ENCODE measurements at places on chromosomes 1 and 21.
A peak's percentile ranks its signal among the peaks of the same experiment; 100 is the strongest.

GRCh38 chr1:156281281-156281680 is 1.3 kb downstream of the SMG5 start:
- peak; percentile 61 for DNase-seq

DNA sequence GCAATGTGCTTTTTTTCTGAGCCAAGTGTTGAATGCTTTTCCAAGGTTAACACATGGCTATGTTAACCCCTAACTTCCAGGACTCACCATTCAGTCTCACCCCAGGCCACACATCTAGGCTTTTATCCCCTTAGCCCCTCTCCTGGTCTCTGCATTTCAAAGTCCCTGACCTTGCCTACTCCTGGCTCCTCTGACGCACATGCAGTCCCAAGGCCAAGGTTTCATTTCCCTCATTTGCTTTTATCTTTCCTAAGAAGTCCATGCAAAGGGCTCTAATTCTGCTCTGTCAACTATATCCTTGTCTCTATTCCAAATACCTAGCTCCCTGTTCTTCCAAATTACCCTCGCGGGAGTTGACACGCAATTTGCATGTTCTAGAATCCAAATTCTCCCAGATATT is 25.4 kb downstream of the SLC30A10 start:
- DNase-seq, result no peak

DNA sequence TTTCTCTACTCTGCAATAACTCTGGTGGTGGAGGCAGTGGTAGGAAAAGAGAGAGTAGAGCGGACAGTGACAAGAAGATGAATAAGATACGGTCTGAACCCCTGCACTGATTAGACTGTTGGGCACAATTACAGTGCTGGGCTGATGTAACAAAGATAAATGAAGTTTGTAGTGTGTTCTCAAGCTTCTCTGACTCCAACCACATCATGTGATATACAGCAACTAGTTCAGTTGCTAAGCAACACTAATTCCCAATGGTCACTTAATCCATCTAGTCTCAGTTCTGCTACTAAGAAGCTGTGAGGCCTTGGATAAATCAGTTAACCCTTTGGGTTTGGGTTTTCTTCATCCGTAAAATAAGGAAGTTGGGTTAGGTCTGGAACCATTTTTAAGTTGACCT is 17.3 kb downstream of the DDR2 start:
- DNase-seq, result no peak

- DNase-seq, result peak; percentile 48
Measured at GRCh38 chr1:166164995-166165660, 1.7 kb downstream of the FAM78B start.

DNA sequence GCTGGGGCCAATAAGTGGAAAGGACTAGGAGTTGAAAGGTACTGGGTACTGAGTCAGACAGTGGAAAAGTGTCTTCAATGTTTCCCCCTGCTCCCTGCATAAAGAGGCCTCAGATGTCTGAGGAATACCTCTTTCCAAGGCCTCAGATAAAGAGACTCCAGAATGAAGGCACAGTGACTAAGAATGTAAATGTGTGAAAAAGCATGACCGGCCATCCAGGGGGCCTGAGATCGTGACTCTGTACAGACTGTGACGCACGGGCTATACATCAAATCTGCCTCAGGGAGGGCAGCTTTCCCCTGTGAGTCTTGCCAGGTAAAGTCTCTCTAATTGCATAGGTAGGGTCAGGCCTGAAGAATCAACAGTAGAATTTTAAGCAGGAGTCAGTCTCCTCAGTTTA is 1690.5 kb downstream of the KCNT2 start:
- DNase-seq, result no peak

- no peak for DNase-seq
Measured at GRCh38 chr1:37755951-37756560, 8.9 kb downstream of the EPHA10 start.

DNA sequence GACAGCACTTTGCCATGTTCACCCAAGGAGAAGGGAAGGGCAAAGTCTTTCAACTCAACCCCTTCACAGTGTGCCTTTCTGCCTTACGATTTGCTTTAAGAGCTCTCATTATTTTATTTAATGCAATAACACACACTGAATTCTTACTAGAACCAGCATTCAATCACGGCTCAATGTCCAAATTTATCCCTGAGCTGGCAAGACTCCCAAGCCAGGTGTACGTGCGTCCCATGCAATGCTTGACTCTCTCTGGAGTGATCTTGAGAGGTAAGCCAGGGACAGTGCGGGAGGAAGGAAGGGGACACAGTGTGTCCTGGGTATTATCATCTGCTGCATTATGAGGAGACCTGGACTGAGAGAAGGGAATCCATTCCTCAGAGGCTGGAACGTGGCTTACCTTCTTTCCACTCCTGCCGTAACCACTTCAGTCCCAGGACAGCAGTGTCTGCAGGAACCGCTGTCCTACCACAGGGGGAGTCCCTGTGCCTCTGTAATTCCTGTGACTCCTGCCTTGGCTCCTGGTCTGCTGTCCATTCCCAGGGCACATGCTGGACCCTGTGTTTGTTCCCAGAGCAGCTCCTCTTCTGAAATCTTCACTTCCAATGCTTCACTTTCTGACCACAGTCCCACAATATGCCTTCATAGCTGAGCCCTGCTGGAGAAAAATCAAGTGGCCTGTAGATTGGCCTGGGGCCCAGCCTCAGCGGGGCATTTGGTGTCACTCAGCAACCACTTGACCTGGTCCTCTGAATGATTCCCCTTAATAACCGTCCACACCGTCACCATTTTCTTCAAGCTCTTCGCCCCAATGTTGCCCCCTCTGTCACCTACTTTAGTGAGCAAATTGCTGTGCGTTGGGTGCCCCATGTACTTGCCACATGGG is 28.6 kb upstream of the STUM start:
- no peak for DNase-seq

- DNase-seq, result peak; percentile 3
Measured at GRCh38 chr1:233647073-233647472, 33.2 kb downstream of the KCNK1 start.

DNA sequence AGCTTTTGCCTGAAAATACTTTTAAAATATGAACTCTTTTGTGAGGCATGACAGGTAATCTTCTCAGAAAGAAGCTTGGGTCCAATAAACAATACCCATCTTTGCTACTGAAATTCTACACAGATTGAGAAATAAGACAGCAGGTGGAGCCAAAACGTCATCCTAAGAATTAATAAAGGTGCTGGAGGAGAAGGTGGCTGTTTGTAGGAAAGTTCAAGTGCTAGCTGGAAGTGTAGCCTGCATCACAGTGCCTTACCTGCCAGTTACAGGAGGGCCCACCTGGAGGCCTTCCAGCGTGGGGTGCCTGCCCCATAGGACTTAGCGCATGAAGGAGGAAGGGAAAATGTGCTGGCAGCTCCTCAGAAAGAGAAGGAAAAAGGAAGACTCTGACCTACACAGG is 93.7 kb downstream of the TTC3 start:
- DNase-seq, result no peak

DNA sequence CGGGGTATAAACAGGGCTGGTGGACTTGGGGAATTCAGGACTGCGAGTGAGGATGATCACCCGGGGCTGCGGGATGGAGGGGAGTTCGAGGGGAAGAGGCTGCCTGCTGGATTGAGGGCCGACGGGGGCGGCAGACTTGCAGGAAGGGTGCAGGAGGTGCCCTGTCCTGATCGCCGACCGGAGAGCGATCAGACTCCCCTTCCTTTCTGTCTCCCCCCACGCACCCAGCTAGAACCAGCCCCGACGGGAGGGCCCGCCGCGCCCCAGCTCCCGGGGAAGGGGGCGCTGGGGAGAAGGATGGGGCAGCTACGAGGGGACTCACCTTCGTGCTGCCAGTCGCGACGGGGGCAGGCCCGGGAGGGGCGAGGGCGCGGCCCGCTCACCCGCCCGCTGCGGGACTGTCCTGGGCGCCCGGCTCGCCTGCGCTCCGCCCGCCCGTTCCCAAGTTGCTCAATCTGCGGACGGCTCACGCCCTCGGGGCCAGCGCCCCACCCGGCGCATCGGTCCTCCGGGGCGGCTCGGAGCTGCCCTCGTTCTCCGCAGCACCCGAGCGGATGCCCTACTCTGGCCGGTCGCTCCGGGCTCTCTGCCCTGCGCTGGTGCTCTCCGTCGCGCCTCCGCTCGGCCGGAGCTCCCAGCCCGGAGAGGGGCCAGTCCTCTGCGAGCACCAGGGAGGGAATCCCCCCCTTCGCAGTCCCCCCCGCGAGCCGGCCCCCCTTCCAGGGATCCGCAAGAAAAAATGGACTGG is at the start of gene RSPO1:
TSS of gene RSPO1 (minus strand) at position 649 of the 748 bp plus-strand sequence. CDS start 5,231 bp downstream, outside the sequence.
- DNase-seq, result peak; percentile 40
